ENCODE measurements at places on chromosomes 2 and 18.

- no peak for DNase-seq
Observed at GRCh38 chr2:146634230-146635097, 1210.4 kb upstream of the ACVR2A start.

DNA sequence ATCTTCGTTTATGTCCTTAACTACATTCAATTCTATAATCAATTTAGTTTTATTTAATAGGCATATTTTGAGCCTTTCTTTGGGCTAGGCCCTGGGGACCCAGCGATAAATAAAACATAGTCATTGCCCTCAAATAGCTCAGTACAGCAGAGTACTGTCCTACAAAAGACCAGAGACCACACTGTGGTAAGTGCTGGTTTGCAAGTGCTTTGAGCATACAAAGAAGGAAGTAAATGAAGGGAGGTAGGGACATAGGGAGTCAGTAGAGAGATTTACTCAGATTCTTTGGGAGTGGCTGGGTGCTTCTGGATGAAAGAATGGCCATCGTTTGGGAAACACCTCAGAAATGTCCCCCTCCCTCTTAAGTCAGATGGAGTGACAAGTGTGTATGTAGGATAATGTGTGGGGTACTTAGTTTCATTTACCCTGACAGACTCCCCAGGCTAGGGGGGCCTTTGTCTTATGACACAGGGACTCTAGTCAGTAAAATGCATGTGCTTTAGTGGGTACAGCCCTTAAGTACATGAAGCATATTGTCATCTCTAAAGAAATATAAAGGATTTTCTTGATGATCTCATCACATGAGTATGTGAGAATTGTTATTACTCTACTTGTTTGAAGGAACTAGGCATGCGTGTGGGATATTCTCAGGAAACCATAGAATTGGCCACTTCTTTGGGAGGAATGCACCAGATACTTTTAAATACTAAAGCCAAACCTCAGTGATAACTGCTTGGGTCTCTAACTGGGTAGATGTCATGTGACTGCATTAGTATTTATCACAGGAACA lies 35.1 kb downstream of the MAPRE2 start:
- DNase-seq: no peak

DNA sequence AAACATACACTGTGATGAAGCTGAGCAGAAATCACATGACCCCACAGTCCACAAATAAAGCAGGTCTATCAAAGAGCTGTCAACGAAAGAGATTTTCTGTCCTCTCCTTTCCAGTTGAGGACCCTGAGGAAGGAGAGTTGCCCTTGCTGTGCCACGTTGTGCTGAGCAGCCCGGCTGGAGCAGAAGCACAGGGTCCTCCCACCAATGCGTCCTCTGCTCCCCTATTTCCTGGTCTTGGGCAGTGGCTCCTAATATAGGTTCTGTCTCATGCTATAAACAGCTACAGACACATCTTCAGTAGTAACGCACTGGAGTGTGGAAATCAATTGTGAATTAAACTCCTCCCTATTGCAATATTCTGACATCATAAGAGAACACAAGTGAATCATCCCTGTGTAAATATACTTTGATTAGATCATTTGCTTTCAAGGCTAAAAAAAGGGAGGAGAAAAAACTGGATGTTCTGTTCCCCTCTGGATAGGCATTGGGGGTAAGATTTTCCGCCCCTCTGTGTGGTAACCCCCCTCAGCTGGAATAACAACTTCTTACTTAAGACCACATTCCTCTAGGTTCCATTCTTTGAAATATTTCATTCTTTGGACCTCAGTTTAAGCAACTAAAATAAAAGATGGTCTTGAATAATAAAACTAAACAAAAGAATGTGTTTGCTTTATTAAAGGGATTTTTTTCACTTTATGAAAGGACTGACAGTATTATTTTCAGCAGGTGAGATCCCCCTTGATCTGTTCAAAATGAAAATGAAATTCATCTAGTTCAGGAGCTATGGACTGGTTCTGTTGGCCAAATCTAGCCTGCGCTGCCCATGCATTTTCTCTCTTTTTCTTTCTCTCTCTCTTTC lies 8.3 kb upstream of the RHOB start:
- no peak for DNase-seq

- no peak for DNase-seq
Observed at GRCh38 chr2:82043867-82044266, 1739.3 kb upstream of the LRRTM1 start.

DNA sequence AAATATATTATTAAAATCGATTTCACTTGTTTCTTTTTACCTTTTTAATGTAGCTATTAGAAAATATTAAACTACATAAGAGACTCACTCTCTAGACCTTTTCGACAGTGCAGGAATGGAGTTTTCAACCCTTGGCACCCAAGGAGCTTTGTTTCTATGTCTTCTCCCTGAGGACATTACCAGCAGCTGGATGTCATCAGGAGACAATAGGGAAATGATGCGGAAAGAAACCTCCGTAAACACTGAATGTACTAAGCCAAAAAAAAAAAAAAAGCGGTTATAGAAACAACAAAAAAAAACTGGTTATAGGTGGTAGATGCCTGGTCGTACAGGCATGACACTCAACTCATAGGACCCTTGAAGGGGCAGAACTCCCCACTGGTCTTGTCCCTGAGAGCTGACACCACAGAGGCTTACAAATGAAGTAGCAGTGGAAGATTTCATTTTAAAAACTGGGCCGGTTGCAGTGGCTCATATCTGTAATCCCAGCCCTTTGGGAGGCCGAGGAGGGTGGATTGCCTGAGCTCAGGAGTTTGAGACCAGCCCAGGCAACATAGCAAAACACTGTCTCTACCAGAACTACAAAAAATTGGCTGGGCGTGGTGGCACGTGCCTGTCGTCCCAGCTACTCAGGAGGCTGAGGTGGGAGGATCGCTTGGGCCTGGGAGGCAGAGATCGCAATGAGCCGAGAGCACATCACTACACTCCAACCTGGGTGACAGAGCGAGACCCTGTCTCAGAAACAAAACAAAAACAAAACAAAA lies 23.8 kb downstream of the THAP4 start:
- no peak for DNase-seq

DNA sequence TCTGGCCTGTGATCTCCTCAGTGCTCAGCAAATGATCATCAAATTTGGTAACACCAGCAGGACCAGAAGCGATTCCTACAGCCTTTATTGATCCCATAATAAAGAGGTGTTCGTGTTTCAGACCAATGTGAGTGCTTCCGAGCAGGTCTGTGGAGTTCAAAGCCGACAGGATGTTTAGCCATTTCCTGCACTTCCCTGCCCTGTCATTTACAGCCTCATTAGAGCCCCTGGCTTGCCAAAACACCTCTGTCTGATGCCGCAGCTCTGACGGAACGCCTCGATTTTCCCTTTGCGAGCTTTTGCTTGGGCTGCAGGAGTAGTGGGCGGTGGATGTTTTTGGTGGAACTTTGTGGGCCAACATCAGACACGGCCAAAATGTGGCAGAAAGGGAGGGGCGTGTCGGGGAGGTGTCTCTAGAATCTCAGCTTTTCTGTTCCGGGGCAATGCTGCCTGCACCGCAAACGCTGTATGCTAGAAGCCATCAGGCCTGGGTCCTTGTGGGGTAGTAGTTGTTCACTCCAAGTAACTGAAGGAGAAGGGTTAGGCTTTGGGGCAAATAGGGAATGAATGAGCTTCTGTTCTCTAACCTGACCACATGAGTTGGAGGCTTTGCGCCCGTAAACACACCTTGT lies 26.1 kb upstream of the INHBB start:
- no peak for DNase-seq

- no peak for DNase-seq
Observed at GRCh38 chr18:58132595-58133261, 88.7 kb downstream of the NEDD4L start.

DNA sequence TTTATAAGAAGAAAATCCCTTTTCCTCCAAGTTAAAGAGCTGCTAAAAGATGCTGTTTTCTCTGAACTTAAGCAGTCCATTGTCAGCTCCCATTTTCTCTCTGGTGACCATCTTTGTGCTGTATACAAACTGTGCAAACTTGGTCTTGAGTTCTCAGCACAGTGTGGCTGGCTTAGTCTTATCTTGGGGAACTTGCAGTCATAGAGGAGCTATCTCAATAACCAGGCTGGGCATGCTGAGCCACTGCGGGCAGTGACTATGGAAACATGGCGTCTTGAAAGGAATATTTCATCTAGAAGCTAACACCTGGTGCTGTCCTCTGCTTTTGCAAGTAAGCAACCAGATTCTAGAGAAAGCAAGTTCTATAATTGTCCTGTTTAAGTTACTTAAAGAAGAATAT lies 1334.4 kb upstream of the CELF4 start:
- DNase-seq: no peak

- DNase-seq: no peak
Observed at GRCh38 chr2:230912046-230912445, 13.0 kb downstream of the GPR55 start.

GRCh38 chr2:11004199-11004598 lies 92.5 kb downstream of the KCNF1 start:
- DNase-seq: no peak

- DNase-seq: peak; percentile 18
Observed at GRCh38 chr2:120221616-120222015, 1.6 kb downstream of the TMEM185B start.

- DNase-seq: no peak
Observed at GRCh38 chr2:81576713-81577112, 1272.2 kb upstream of the LRRTM1 start.

DNA sequence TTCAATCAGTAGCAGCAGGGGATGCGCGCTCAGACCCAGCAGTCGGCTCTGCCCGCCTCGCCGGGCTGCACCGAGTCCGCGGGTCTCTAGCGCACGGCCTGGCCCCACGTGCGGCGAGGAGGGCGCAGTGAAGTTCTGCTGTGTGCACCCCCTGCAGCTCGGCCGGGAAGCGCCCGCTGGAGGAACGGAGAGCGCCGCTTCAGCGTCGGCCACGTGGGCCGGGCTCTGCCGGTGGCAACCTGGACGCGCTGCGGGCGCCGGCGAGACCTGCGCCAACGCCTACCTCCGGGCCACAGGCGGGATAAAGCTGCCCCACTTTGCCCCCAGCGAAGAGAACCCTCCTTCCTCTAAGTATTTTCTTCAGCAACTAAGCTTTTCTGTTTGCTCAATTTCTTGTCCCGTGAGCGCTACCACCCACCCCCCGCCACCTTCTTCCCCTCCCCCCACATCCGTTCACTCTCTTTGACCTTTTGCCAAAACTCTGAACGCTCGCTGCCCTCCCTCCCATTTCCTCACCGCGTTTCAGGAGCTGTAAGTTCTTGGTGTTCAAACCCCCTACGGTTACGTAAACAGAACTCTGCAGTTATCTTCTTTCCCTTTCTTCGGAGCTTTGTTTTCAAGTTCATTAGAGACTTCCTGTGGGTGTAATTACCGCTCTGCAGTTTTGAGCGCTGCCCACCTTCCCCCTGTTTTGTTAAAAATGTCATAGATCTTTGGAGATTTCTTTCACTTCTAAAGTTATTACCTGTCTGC lies 42.6 kb upstream of the EDAR start:
- DNase-seq: peak; percentile 59

DNA sequence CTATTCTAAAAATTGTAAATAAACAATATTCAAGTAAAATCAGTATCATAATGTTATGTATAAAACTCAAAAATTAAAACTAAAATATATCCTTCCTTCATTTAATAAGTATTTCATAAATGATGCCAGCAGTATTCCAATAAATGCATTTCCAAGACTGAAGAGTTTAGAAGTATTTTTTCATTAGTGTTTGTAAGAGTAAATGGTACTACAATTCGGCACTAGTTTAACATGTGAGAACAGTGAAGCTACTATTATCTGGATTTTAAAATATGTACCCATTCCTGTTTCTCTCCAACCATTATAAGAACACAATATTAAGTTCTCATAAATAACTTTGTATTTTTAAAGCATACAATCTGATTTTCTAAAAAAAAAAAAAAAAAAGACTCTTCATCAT lies 3.3 kb downstream of the BAZ2B start:
- no peak for DNase-seq

DNA sequence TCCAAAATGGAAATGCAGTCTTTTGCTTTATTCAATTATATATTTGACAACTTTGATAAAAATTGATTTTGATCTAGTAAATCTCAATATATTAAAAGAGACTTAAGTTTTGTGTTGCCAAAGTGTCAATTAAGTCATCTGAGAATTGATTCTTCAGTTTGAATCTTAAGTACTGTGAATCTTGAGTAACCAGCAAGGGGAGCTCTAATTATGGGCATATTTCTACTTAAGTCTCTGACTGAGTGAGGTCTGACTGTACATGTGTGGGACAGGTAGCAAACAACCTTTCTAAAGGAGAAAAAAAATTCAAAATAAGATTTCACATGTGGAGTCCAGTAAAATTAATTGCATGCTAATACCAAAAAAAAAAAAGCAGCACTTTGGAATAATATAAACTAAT lies 503.7 kb upstream of the SLC8A1 start:
- no peak for DNase-seq

DNA sequence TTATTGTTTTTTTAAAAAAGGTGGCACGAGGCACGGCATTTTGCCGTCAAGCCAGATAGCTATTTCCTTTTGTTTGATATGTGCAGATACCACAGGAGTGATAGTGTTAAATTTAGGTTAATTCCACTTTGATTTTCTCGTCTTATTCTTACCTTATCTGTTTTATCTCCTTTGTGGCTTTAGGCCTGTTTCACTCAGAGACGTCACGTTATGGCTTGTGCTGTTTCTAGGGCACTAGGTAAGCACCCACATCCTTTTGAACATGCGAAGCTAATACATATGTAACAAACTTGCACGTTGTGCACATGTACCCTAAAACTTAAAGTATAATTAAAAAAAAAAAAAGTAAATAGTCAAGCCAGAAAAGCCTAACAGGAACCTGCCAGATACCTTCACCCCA lies 57.8 kb downstream of the C18orf63 start:
- peak; percentile 43 for DNase-seq

DNA sequence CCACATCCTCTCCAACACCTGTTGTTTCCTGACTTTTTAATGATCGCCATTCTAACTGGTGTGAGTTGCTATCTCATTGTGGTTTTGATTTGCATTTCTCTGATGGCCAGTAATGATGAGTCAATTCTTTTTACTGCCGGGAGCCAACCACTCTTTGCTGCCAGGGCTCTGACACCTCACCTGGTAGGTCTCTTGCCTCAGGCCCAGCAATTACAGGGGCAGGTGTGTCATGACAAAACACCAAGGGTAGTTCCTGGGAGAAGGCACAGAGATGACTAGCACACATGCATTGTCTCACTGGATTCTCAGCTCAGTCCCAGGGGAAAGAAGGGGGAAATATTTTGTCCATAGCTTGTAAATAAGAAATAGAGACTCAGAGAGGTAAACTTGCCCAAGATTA lies 122.3 kb downstream of the CHST9 start:
- DNase-seq: no peak

DNA sequence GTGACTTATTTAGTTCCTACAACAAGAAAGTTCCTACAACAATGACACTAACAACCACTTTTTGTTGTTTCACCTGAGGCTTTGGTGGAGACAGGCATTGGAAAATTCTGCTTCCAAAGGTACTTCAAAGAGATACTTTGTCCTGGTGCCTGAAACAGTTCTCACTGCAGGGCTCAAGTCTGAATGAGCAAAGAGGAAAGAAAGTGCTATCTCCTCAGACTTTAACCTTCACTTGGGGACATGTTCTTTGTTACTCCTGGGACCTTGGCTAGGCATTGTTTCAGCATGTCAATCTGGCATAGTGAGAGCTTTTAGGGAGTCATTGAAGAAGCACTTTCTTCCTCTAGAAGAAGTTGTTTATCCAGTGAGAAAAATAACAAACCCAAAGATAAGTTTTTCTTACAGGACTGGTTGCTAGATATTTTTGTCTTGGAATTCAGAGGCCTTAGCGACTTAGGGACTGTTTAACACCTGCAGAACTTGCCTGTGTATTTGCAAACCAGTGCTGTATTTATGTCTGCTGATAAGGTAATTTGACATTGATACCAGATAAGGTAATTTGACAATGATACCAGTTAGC lies 12.2 kb downstream of the MDH1 start:
- no peak for DNase-seq

- no peak for DNase-seq
Observed at GRCh38 chr2:144711630-144712549, 192.0 kb upstream of the ZEB2 start.

Data from activated T-cell treated with anti-CD3 and anti-CD28 coated beads, Interleukin-2, amount 50 U/mL, for 72 hours (primary cell).